CD4-positive, alpha-beta T cell treated with Interleukin-12 subunit alpha and Interleukin-12 subunit beta, for 1 hour (primary cell): ENCODE measurements at places on chromosomes 4 and X.

GRCh38 chrX:1093121-1093520 is 119.3 kb downstream of the CRLF2 start:
- peak; percentile 36 for DNase-seq

DNA sequence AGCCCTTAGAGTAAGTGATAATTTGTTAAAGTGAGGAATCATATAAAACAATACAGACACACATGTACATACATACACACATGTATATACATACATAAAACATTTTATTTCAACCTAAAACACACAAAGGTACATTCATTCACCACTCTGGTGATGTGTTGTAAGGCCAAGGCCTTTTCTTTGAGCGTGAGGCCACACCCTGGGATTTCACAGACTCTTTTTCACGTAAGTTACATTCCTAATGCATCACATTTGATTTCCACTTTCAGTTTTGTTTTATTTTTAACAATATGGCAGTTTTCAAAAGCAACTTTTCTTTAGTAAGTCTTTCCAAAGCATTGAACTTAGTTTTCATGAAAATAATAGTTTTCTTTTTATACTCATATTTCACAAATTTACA is 170.7 kb downstream of the COL4A6 start:
- no peak for DNase-seq

DNA sequence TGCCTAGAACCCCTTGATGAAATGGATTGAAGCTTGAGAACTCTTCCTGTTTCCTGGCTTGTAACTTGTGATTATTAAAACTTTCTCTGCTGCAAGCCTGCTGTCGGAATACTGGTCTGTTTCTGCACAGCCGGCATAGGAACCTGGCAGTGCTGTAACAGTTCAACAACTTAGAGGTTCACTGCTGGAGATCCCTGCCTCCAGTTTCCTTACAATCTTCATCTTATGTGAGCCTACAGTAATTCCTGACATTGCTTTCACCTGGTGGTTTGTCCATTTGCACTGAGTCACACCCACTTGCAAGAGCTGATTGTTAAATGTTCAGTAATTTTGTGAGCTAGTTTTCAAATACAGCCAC is 1.3 kb upstream of the SEPSECS start:
- no peak for DNase-seq

GRCh38 chr4:87185146-87185870 is 35.1 kb downstream of the KLHL8 start:
- no peak for DNase-seq

GRCh38 chrX:103441878-103442535 is 65.7 kb downstream of the BEX3 start:
- no peak for DNase-seq

- DNase-seq = no peak
Observed at GRCh38 chr4:152937336-152938236, 1.5 kb downstream of the FHDC1 start.

GRCh38 chr4:27791640-27792039 is 931.0 kb downstream of the STIM2 start:
- DNase-seq = no peak

DNA sequence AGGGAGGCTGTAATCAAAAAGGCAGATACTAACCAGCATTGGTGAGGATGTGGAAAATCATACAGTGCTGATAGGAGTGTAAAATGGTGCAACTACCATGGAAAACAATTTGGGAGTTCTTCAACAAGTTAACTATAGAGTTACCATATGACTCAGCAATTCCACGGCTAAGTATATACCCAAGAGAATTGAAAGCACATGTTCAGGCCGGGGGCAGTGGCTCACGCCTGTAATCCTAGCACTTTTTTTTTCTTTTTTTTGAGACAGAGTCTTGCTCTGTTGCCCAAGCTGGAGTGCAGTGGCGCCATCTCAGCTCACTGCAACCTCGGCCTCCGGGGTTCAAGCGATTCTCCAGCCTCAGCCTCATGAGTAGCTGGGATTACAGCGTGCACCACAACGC is 15.0 kb upstream of the CD99L2 start:
- DNase-seq = no peak
